ENCODE measurements at places on chromosomes 1 and 21.

DNA sequence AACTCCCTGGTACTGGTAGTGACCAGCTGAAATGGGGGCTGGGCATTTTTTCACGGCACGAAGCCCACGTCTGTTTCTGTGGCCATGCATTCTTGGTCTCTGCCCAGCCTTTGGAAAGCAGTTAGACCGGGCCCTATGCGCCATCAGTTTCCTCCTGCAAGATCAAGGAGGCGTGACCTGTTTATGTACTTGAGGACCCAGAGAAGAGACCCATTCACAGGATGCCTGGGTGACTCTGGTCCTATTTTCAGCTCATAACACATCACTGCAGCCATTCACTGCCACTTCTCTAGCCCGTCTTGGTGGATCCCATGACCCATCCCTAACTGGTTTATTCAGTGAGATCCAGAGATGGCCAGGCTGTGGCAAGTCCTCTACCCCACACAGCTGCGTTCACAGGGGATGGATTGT, 70.4 kb downstream of the SPSB1 start:
- no peak for DNase-seq

- DNase-seq, result no peak
Measured at GRCh38 chr21:29184037-29184436, 53.6 kb downstream of the MAP3K7CL start.

GRCh38 chr1:118104951-118105350, 80.1 kb downstream of the SPAG17 start:
- DNase-seq, result no peak

DNA sequence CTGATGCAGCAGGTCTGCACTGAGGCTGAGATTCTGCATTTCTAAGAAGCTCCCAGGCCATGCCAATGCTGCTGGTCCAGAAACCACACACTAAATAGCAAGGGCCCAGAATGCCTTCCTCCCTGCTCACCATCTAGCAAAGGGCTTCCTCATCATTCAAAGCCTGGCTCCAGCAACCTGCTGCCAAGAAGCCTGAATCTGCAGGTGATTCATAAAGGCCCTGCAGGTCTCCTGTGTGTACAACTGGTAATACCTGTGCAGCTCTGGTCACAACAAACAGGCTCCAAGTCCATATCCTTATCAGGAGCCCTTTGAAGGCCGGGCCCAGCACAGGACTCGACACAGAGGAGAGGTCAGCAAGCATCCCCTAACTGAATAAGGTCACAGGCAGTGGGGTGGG, 26.7 kb downstream of the GLIS1 start:
- DNase-seq, result no peak

- no peak for DNase-seq
Measured at GRCh38 chr1:235708390-235708962, 58.9 kb upstream of the GNG4 start.
